Activated T-cell treated with anti-CD3 and anti-CD28 coated beads, Interleukin-2, amount 50 U/mL, for 24 hours (primary cell): ENCODE measurements at places on chromosomes 13 and 19.
A peak's percentile ranks its signal among the peaks of the same experiment; 100 is the strongest.

DNA sequence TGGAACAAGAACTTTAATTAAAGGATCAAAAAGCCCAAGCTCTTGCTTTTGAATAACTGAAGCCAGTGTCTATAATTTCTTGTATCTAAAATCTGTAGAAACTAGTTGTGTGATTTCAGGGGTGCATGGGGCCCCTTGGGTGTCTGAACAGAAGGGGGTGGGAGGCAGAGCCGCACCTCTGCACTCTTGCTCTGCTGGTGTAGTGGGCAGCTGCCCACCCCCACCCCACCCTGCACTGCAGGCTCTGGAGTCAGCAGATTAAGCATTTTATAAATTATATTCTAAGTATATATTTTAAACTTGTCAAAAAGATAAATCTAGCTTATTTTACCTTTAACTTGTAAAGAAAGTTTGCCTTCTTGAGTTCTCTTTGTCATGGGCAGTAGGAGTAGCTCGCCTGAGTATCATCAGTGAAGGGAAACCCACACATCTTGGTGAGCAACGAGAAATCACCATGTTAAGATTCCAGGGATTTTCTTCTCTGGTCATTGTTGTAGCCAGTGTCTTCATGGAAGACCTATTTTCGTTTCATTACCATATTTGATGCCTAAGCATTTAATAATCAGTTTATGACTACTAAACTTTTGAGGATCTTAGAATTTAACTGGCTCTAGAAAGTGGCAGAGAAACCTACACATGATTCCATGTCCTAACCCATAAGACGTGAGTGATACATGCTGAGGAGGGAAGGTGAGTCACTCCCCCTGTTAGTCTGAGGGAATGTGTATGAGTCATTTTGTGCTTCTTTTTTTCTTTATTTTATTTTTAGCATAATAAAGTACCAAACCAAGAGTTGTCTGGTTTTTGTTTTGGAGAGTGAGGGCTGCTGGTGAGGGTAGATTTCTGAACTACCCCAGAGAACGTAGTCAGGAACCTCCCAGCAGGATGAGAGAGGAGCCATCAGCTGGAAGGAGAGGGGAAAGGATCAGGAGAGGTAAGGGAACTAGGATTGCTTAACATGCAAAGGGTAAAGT is 7.7 kb downstream of the UBE2L5 start:
- no peaks in the 10 kb centered on the region for H3K27me3 ChIP-seq
- H3K4me1 ChIP-seq, result peaks cover 35% of the 10 kb centered on the region
- H3K4me3 ChIP-seq, result peak overlapping the region; percentile 61
- no peaks in the 10 kb centered on the region for H3K36me3 ChIP-seq

GRCh38 chr13:33723365-33723764 is 94.6 kb upstream of the RFC3 start:
- H3K4me1 ChIP-seq, result peaks cover 30% of the 10 kb centered on the region
- H3K27me3 ChIP-seq, result no peaks in the 10 kb centered on the region
- no peaks in the 10 kb centered on the region for H3K36me3 ChIP-seq
- H3K27ac ChIP-seq, result peak overlapping the region; percentile 81

DNA sequence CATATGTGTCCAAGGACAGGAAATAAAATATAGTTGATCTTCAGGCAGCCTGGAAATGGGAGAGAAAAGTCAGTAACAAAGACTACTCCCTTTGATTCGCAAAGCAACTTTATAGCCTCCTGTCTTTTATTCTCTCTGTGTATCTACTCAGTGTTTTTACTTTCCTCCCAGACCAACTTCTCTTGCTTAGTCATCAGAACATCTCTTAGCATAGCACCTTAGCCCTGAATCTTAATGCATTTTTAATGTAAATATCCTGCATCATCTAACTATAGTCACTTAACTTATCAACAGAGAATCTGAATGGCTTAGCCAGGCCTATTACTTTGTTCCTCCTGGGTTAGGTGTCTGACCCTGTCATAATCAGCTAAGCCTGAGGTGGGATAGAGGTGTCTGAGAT is 238.2 kb downstream of the MAB21L1 start:
- no peaks in the 10 kb centered on the region for H3K4me1 ChIP-seq

DNA sequence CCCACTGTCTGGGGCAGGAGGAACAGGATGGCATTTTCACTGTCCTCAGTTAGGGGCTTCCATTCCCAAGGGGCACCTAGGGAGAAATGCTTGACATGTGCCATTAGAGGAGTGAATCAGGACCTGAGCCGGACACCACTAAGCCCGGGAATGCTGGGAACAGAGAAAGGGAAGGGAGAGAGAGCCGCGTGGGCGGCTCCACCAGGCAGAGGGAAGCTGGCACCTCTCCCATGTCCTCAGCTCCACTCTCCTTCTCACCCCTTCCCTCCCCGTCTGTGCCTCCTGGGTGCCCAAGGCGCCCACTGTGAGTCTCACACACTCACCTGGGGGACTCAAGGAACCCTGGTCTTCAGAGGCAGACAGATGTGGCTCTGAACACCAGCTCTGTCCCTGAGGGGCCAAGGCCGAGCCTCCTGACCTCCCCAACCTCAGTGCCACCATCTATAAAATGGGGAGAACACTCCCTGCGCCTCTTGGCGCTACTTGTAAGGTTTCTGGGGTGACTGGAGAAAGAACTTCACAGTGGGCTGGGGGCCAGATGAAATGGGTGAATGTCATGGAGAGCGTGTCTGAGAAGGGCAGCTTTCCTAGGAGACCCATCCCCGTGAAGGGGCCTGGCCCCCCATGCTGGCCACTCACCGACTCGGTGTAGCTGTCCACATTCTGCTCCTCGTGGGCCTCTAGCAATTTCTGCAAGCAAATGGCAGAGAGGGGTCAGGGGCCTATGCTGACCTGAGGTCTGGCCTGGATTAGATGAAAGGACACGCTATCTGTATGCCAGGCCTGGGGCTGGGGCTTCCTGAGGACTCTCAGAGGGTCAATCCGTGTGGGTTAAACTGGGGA is 5.3 kb upstream of the KPTN start:
- peaks cover 30% of the 10 kb centered on the region for H3K4me1 ChIP-seq
- H3K27me3 ChIP-seq, result no peaks in the 10 kb centered on the region
- H3K4me3 ChIP-seq, result no peak overlapping the region
- H3K27ac ChIP-seq, result peak overlapping the region; percentile 37

DNA sequence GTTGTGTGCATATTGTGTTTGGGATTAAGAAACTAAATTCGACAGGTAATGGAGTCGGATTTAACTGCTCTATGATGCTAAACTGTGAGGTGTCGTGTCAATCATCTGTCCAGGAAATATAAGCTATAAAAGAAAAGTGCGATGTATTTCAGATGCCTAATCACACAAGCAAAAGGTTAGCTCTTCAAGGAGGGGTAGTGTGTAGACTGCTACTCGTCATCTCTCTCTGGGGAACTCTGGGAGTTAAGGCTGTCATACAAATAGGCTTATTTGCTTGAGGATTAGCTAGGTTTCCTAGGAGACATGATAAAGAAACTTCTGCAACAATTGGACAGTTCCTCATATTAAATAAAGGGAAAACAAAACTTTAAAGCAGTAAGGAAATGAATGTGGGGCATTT is 462.1 kb downstream of the OLFM4 start:
- no peaks in the 10 kb centered on the region for H3K4me1 ChIP-seq
- H3K27me3 ChIP-seq, result no peaks in the 10 kb centered on the region
- no peaks in the 10 kb centered on the region for H3K36me3 ChIP-seq
- DNase-seq, result no peak
- no peak overlapping the region for H3K4me3 ChIP-seq

DNA sequence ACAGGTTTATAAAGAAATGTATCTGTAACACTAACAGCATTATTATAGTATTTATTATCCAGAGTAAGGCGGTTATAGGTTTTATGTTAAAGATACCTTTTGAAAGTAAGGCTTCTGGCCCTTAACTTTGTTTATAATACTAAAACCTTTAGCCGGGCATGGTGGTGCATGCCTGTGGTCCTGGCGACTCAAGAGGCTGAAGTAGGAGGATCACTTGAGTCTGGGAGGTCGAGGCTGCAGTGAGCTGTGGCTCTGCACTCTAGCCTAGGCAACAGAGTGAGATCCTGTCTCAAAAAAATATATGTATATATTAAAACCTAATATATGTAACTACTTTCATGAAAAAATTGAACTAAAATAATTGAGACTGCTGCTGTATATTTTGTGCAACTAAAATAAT is 98.7 kb upstream of the KLF5 start:
- no peak overlapping the region for H3K4me3 ChIP-seq
- H3K27me3 ChIP-seq, result no peaks in the 10 kb centered on the region

DNA sequence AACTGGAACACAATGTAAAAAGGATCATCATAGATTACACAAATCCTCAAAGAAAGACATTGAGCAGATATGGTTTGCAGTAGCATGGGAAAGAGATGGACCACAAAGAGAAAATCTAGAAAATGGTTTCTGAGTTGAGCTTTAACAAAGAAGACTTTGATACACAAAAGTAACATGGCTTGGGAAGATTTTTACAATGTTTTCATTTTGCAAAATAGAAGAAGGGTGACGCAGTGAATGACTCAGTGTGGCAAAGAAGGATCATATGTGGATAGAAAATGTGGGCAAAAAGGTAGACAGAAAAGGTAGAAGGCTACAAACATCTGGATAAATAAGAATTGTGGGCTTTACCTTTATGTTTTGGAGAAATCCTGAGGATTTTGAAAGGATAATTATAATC is 1220.5 kb downstream of the PCDH17 start:
- H3K27ac ChIP-seq, result no peak overlapping the region
- H3K4me1 ChIP-seq, result no peaks in the 10 kb centered on the region
- no peak for DNase-seq
- no peak overlapping the region for H3K4me3 ChIP-seq
- H3K27me3 ChIP-seq, result no peaks in the 10 kb centered on the region

DNA sequence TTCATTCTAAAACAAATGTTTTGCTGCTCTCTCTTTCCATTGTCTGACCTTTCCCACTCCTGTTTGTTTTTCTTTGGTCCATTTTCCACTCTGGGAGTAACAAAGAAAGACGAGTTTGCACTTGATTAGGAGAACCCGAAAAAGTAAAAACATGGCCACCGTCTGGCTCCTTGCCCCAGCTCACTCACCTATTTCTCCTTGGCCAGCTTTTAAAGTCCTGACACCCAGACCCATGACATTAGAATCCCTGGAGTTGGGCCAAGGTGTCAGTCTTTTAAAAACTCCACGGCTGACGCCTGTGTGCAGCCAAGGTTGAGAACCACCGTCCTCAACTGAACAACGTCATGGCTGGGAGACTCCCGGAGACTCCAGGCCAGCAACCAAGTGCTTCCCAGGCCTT is 63.6 kb upstream of the FLT1 start:
- no peaks in the 10 kb centered on the region for H3K36me3 ChIP-seq
- no peak for DNase-seq
- H3K4me3 ChIP-seq, result no peak overlapping the region
- H3K27me3 ChIP-seq, result peaks cover 7% of the 10 kb centered on the region

DNA sequence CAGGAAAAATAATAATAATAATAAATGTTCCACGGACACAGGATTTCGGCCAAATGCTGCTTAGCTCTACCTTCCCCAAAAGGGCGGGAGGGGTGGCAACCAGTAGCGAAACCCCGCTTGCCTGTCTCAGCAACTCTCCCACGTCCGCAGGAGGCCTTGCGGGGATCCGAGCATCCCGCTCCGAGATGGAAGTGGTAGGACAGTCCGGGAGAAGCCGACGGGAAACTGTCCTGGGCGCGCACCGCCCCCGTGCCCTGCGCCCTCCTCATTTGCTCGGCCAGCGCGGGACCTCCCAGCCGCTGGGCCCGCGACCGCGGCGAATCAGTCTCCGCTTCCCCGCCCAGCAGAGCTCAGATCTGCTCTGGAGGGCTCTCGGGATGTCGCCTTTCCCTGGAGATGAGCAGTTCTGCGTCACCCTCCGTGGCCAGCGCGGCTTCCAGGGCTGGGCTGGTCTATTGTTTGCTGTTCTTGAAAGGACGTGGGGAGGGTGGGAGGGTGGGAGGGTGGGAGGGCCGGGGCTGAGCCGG is 48.9 kb upstream of the PABPC3 start:
- no peak overlapping the region for H3K4me3 ChIP-seq
- DNase-seq, result no peak
- peaks cover 85% of the 10 kb centered on the region for H3K27me3 ChIP-seq
- H3K4me1 ChIP-seq, result peaks cover 4% of the 10 kb centered on the region
- H3K36me3 ChIP-seq, result no peaks in the 10 kb centered on the region
- no peak overlapping the region for H3K27ac ChIP-seq

GRCh38 chr13:24167666-24168391 is 7.3 kb downstream of the SPATA13 start:
- H3K27ac ChIP-seq, result peak overlapping the region; percentile 47
- H3K4me1 ChIP-seq, result peaks cover 39% of the 10 kb centered on the region
- peaks cover 51% of the 10 kb centered on the region for H3K36me3 ChIP-seq
- DNase-seq, result no peak
- no peaks in the 10 kb centered on the region for H3K27me3 ChIP-seq

DNA sequence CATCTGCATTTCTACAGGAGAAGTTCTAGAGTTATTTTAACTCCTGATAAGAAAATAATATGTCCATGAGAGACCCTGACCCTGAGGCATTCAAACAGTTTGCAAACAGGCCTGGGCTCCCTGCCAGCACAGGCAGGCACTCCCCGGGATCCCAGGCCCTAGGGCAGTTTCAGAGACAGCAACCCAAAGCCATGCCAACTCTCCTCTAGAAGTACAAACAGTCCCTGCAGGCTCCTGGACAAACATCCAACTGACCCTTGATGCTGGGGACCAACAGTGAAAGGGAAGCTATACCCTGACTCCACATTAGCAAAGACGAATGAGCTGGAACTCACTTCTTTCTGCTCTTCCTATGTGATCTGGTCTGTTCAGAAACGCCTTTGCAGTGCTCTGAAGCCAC is 44.8 kb downstream of the CCDC70 start:
- no peak overlapping the region for H3K27ac ChIP-seq
- peaks cover 6% of the 10 kb centered on the region for H3K27me3 ChIP-seq
- no peak for DNase-seq
- H3K36me3 ChIP-seq, result no peaks in the 10 kb centered on the region

DNA sequence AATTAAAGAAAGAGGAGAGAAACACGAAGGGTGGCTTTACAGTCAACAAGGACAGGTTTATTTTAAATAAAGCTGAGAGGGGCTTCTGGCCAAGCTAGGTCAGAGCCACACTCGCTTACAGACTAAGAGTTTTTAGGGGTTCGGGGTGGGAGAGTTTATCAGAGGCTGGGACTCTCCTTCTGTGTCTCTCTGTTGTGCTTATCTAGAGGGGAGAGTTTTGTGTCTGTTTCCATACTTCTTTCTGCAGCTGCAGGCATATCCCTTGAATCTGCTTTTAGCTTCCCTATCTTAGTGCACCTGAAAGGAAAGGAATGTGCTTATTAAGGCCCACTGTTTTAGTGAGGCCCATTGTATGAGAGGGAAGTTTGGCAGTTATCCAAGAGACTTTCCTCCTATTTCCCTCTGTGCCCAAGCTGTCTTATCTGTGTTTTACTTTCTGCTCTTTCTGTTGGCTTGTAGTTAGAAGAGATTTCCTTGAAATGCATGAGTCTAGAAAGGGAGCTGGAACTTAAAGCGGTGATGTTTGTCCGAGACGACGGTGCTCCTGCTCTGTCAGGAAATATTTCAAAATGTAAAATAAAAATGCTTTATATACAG is 275.3 kb downstream of the KCTD12 start:
- H3K36me3 ChIP-seq, result no peaks in the 10 kb centered on the region
- no peak overlapping the region for H3K27ac ChIP-seq
- no peaks in the 10 kb centered on the region for H3K4me1 ChIP-seq
- no peaks in the 10 kb centered on the region for H3K27me3 ChIP-seq
- H3K4me3 ChIP-seq, result no peak overlapping the region
- no peak for DNase-seq
